Stimulated activated CD4-positive, alpha-beta T cell treated with anti-CD3 and anti-CD28 coated beads, Interleukin-1b, Interleukin-23, amount 100 ng/mL, for 24 hours (primary cell): ENCODE measurements at places on chromosomes 13 and 19.

- DNase-seq = no peak
Observed at GRCh38 chr19:38697197-38697596, 47.1 kb downstream of the CAPN12 start.

- no peak for DNase-seq
Observed at GRCh38 chr19:35045667-35046300, 4.3 kb downstream of the HPN start.

GRCh38 chr19:58346961-58347929, 6.0 kb downstream of the A1BG start:
- peak; percentile 50 for DNase-seq

GRCh38 chr19:368630-369024, 24.0 kb upstream of the MIER2 start:
- DNase-seq = no peak

DNA sequence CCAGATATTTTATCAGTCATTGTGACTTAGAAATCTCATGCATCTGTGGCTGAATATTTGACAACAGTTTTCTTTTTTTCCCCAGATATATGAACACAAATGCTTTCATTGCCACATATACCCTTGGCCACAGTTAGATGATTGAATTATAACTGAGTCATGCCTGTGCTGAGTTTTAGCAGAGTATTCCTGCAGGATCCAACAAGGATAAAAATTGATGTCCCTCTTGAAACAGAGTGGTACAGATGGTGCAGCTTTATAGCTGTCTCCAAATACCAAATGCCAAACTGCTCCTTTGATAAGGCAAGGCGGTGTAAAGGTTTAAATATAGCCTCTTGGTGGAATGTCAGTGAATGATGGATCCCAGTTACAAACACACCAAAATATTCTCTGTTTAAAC, 428.5 kb downstream of the GPC6 start:
- no peak for DNase-seq

DNA sequence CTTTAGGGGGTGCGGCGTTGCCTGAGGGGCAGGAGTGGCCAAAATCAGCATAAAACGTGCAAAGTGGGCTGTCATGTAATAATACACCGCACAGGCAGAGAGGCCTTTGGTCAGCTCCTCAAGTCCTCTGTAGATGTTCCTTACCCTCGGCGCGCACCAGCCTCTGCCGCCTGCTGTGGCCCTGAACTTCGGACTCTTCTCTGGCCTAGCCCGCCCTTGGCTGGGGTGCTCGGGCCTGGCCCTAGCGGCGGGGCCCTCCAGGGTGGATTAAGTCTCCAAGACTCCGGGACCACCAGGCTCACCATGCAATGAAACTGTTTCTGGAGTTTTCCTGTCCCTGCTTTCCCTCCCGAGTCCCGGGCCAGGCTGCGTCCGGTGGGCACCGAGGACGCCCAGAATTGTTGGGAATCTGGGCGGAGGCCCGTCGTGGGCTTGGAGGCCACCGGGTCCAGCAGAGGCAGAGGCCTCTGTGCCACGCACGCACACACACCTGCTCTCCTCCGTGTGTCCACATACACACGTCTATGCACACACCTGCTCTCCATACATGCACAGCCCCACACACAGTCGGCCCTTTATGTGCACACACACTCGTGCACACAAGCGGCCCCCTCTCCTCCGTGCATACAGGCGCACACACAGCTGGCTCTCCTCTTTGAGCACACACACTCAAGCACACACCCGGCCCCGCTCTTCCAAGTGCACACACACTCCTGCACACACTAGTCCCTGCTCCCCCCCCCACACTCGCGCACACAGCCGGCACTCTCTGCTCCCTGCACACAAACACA, 1.5 kb upstream of the TFDP1 start:
- DNase-seq = no peak
